Stimulated activated CD8-positive, alpha-beta memory T cell treated with anti-CD3 and anti-CD28 coated beads, Interleukin-4, amount 100 ng/mL, for 4 hours (primary cell): ENCODE measurements at places on chromosomes 1 and 21.

GRCh38 chr1:67724928-67725560, 40.0 kb downstream of the GADD45A start:
- DNase-seq, result no peak

- no peak for DNase-seq
These were observed 199.1 kb upstream of the KCND3 start for GRCh38 chr1:112188611-112189010.

DNA sequence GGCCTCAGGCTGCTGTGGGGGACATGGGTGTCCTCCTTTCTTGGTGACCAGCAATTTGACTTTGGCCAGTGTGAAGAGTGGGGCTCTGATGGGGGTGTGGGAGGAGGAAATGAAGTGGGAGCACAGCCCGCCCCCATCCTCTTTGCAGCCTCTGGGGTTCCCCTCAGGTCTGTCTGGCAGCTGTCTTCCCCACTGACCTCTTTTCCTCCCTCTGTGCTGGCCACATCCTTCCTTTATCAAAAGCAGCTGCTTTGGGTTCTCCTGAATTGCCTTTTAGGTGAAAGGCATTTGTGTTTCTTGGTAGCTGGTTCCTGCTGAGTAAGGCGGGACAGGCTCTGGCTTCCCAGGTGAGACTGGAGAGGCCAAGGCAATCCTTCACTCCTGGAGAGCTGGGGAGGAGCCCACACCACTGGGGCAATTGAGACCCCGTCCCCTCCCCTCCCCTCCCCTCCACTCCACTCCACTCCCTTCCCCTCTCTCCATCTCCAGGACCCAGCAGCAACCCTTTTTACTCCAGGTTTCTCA, 24.9 kb downstream of the PCAT6 start:
- DNase-seq, result no peak

DNA sequence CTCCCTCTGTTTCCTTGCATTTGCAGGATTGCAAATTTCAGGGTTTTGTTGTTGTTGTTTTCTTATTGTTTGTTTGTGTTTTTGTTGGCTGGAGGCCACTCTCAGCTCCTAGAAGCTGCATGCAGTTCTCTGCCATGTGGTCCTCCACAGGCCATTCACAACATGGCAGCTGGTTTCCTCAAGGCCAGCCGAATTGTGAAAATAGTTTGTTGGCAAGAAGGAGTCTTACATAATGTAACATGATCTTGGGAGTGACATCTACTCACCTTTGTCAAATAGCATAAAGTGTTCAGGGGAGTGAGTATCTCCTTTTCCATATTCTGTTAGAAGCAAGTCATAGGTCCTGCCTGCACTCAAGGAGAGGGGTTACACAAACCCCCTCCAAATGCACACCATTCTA, 10.6 kb upstream of the UAP1 start:
- DNase-seq, result no peak

DNA sequence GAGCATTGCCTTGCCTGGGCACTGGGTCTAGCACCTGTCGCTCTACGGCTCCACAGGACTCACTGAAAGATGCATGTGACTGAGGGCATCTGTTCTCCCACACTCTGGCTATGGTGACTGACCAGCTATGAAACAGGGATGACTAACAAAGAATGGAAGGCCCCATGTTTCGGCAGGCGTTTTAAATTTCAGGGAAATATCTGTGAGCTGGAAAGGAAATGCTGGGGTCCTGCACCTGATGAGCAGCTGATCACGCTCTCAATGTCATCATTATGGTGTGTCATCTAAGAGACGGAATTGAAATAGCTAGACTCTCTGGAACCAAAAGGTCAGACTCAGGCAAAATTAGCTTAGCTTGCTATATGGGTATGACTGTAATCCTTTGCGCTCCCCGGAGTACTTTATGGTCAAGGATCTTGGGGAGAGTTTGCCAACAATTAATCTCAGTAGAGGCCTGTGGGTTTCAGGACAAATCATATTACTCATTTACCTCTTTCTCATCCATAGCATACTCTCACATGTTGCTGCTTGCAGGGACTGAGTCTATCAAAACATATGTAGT, 24.5 kb upstream of the PALMD start:
- no peak for DNase-seq
